ENCODE measurements at places on chromosomes 1 and 21.

DNA sequence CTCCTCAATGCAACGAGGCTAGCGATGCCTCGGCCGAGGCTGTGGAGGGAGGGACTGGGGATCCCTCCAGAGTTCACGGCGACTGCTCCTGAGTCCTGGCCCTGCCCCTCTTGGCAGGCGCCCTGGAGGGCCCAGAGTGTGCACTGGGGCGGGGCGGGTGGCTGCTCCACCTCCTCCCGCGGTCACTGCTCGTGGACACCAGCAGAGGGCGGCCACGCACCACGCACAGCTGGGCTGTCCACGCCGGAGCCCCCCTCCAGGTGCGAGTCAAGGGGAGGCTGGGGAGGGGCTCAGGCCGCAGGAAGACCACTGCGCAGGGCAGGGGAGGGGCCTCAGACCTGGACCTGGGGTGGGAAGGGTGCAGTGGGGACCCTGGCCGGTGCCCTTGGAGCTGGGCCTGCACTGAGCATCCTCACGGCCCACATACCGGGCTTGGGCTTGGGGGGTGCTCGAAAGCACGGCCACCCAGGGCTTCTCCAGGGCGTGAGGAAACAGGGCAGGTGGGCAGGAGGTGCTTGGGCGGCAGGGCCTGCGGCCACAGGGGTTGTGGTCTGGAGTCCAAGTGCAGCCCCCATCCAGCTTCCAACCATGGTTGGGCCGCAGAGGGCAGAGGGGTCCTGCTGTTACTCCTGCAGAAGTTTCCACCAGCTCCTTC is 20.6 kb upstream of the TTC34 start:
- DNase-seq = peak; percentile 59

GRCh38 chr1:65150583-65151263 is 2.7 kb downstream of the AK4 start:
- no peak for DNase-seq

DNA sequence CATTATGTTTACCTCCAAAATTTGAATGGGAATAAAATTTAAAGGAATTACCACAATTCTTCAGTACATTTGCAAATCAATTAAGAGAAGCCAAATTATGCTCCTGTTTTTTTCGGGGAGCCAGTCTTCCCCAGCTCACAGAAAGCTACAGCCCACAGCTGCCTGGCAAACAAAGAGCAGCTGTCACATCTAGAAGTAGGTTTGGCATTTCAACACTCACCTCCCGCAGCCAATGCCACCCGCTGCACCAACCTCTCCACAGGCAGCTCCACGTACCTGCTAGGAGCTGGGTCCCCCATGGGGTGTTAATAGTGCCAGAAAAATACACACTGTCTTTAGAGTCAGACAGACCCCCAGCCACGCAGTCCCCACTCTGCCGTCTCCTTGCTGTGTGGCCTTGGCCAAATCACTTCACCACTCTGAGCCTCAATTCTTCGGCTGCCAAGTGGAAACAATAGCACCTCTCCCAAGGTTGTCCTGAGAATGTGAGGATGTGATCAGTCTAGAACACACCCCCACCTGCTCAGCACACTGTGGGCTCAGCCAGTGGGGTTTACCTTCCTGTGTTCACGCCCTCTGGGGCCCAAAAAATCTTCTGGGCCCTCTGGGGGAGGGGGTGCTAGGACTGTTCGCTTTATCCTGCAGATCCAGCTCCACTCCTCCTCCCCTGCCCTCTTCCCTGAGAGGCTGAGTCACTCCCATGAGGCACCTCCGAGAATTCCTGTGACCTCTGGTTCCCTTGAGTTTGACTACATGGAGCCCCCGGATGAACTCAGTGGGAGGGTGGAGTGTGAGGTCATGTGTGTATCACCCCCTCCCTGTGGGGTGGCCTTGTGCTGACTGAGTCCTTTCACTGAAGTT is 204.3 kb upstream of the GRIK3 start:
- DNase-seq = no peak

GRCh38 chr1:192986110-192986747 is 72.9 kb downstream of the UCHL5 start:
- DNase-seq = peak; percentile 13

DNA sequence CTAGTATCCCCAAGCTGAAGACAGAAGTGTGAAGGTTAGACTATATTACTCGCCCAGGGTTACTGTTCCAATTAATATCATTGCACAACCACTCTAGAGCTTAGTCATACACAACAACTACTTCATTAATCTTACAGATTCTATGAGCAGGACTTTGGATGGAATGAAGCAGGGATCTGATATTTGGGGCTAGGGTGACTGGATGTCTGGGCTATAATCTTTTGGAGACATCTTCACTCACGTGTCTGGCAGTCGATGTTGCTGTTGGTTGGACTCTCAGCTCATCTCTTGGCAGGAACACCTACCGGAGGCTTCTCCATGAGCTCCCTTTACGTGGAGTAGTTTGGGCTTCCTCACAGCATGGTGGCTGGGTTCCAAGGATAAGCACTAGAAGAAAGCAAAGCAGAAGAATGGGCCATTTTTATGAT is 519.2 kb upstream of the B3GALT2 start:
- no peak for DNase-seq

DNA sequence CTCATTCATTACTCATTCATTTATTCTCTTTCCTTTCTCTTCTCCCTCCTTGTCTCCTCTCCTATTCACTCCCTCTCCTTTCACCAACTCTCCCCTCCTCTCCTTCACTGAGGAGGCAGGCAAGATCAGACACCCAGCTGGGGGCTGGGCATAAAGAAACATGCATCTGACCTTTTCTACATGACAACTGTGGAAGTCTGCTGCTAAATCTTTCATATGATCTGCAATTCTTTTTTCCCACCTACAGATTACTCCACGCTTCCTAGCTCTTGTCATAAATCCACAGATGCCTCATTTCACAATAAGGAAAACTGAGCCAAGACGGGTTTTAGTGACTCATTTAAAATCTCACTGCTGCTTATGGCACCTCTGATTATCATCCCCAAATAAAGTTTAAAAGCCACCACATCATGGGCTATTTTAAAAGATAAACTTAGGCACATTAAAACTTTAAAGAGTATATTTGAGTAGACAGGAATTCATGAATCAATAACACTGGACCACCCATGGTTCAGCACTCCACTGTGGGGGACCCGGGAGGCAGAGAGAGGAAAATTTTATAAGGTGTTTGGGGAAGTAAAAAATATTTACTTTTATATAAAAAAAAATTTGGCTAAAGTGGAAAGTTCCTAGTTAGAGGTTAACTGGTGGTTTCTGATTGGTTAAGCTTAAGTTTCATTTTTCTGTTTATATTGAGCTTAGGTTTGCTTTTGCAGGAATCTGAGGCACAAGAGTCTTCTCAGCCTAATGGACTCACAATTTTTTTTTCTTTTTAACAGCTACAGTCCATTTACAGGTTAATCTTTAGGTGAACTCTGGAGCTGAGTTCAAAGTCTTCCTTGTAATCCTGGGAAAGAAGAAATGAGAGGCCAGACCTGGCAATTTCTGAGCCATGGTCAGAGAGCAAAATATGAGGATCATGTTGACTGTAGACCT is 55.8 kb upstream of the DNAH14 start:
- no peak for DNase-seq

DNA sequence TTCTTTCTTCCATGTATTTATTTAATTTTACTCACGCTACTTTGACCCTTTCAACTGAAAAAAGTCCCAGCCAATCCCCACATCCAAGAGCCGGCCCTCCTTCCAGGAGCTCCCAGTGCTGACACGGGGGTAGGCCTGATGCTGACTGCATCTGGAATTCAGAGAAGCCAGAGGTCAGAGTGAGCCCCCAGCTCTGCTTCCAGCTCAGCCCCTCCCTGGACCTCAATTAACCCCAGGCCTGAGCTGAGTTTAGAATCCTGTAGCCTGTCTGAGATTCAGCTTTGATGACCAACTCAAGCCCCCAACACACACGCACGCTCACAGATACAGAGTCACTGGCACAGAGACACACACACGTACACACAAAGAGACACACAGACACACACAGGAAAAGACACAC is 247.9 kb downstream of the NPHP4 start:
- DNase-seq = no peak

All from activated CD8-positive, alpha-beta T cell treated with anti-CD3 and anti-CD28 coated beads for 36 hours (primary cell).